Stimulated activated CD8-positive, alpha-beta memory T cell treated with anti-CD3 and anti-CD28 coated beads, Interleukin-7, amount 100 ng/mL, for 48 hours (primary cell): ENCODE measurements at places on chromosomes 12 and 14.

GRCh38 chr12:116339062-116339461 lies 61.6 kb upstream of the MED13L start:
- no peak for DNase-seq

DNA sequence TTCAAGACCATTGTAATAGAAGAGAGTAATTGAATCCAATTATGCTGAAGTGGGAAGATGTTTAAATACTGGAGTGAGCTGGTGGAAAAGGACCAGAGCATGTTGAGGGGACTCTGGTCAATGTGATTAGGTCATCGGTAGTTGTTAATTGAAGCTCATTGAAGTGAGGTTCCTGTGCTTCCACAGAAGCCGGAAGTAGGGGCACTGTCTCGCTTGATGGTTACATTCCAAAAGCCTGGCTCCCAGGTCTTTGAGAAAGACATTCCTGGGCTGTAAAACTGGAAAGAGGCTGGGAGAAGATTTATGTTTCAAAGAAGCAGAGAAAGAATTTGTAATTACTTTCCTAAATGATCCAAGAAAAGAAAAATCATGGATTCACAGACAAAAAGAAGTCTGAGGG lies 12.3 kb upstream of the CLECL1 start:
- no peak for DNase-seq

DNA sequence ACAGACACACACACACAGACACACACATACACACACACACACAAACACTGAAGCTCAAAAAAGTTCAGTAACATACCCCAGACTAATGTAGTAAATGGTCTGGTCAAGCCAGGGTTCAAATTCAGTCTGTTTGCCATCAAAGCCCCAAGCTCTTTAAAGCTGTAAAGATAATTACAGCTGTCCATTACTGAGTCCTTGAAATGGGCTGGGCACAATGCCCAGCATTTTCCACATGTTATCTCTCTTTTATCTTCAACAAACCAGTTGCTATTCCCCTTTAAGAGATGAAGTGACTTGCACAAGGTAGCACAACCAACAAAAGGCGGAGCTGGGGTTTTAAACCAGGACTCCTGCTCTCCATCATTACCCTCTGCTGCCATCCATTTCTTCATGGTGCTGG lies 7.6 kb upstream of the UNC119B start:
- DNase-seq: no peak

DNA sequence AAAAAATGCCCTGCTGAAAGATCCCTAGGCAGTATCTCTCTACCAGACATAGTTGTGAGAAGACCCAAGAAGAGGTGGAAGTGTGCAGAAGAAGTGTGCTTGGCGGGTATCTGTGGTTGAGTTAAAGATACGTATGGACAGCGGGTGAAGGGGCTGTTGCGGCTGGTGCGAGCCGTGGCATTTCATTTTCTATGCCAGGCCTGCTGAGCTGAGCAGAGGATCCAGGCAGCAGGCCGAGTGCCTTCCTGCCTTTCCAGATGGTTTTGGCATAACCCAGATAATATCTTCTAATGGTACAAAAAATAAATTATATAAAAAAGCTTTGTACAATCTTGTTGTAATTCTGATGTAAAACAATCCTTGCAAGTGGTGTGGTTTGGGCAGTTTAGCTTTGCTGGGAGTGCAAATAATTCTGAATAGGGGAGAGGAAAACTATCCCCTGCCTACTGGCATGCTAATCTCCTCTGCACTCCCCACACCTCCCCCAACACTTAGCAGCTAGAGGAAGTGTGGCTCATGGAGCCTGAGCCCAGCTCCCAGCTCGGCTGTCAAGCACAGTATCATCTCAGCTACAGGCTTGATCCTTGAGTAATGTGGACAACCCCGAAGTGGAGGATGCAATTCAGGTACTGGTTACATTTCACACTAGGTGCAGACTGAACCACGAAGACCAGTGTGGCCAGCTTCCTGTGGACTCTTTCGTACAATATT lies 168.9 kb downstream of the VRK1 start:
- no peak for DNase-seq

GRCh38 chr12:120164293-120164692 lies 30.2 kb downstream of the GCN1 start:
- no peak for DNase-seq

DNA sequence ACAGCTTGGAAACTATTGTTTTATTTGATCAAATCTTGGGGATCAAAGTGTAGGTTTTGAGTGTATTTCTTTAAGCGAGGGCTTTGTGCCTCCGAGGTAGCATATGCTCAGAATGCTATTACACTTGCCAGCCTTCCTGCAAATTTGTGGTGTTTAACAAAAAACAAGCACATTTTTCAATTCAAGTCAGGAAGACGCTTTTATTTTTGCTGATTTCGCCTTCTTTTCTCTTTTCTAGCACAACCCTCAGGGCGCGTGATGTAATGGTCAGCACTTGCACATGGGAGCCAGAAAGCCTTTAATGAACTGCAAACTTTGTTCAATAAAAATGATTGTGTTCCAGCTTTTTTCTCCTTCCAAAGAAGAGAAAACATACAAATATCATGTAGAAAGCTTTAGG lies 466.5 kb downstream of the PRKD1 start:
- DNase-seq: no peak

- DNase-seq: no peak
Measured at GRCh38 chr14:61426048-61426447, 104.7 kb downstream of the PRKCH start.

DNA sequence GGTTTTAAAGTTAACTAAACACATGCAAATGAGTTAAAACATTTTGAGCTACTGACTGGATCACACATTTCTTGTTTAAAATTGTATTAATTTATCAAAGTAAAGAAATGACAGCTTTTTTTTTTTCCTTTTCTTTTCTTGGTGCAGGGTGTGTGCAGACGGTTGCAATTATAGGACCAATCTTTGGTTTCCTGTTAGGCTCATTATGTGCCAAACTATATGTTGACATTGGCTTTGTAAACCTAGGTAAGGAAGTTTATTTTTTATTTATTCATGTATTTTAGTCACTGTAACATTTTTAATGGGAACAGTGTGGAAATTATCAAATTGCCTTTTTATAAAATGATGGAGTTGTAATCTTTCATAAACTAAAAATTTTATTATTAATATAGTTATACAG lies 21.9 kb downstream of the SLCO1C1 start:
- no peak for DNase-seq

DNA sequence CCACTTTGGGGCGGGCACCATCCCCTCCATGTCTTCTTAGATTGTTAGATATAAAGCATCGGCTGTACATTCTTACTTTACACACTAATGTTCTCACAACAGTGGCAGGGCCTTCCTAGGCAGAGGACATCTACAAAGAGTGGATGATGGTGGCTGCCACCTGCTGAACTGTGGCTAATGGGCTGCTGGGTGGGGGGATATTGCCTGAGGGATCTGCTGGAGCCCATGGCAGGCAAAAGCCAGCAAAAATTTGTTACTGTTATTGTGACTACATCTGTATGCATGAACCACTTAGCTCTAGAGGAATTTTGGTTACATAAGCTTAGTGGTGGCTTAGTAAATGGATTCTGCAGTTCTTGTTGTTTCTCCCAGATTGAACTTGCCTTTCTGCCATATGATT lies 52.6 kb downstream of the DIP2B start:
- DNase-seq: no peak

GRCh38 chr14:57928732-57929131 lies 62.8 kb upstream of the SLC35F4 start:
- DNase-seq: no peak

GRCh38 chr12:113802966-113803758 lies 163.0 kb downstream of the RBM19 start:
- no peak for DNase-seq

- DNase-seq: no peak
Measured at GRCh38 chr12:115394496-115395220, 710.7 kb upstream of the TBX3 start.

GRCh38 chr12:63266988-63267387 lies 116.0 kb upstream of the AVPR1A start:
- DNase-seq: no peak

DNA sequence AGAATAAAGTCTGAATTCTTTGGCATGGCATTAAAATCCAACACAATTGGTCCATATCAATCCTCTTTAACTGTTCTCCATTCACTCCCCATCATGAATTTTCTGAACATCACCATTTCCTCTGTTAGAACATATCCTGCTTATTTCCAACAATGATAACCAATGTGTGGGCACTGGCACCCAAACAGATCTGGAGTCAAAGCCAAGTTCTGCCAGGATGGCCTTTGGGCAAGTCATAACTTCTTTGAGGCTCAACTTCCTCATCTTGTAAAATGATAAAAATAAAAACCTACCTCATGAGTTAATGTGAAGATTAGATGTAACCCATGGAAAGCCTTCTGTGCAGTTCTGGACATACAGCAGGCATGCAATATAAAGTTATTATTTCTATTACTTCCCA lies 12.5 kb downstream of the PAWR start:
- DNase-seq: no peak
